Nucleus accumbens (tissue), 56 donors: ENCODE measurements at places on chromosomes 1 and 21.

GRCh38 chr1:46187106-46187869, 10.9 kb downstream of the POMGNT1 start:
- DNase-seq = no peak

DNA sequence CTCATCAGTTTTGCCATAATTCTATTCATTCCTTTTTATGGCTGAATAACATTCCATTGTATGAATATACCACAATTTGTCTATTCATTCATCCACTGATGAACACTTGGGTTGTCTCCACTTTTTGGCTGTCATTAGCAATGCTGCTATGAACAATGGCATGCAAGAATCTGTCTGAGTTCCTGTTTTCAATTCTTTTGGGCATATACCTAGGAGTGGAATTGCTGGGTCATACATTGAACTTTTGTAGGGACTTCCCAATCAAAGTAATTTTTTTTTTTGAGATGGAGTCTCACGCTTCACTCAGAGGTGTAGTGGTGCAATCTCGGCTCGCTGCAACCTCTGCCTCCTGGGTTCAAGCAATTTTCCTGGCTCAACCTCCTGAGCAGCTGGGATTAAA, 34.9 kb downstream of the AADACL4 start:
- DNase-seq = no peak

DNA sequence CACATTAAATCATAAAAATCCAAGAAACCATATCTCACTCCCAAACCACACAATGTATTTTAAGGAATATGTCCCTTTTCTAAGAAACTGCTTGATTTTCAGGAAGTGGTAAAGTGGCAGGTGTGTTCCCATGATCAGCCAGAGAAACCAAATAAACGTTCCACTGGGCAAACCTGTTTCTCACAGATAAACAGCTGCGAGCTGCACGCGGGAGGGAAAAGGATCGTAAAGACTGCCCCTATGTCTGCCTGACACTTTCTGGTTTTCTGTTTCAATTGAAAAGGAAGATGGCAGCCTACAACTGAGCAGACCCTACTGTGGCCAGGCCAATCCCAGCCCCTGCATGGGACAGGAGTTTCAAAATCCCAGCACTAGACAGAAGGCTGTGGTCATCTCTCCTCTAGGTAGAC, 36.6 kb downstream of the HIVEP3 start:
- DNase-seq = no peak

GRCh38 chr1:210076620-210077019, 138.6 kb downstream of the SYT14 start:
- no peak for DNase-seq

- DNase-seq = no peak
These were observed 65.7 kb upstream of the RNF11 start for GRCh38 chr1:51170342-51170741.

DNA sequence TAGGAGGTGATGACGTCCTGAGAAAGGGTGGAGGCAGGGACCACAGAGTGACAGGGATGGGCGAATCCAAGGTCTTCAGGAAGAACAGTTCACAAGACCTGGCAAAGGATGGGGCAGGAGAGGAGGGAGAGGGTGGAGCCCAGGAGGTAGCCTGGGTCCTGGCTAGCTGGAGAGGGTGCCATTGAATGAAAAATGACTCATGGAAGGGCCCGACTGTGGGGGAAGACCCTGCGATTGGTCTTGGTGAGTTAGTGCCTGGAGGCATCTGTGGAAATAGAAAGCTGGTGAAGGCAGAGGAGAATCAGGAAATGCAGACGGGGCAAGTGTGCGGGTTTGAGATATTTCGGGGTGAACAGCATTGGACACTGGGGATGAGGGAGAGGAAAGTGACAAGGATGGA, 60.3 kb upstream of the SLC45A1 start:
- DNase-seq = no peak

GRCh38 chr1:88595355-88596002, 88.6 kb upstream of the PKN2 start:
- no peak for DNase-seq

- no peak for DNase-seq
These were observed 26.4 kb downstream of the TIAM1 start for GRCh38 chr21:31317688-31318087.

DNA sequence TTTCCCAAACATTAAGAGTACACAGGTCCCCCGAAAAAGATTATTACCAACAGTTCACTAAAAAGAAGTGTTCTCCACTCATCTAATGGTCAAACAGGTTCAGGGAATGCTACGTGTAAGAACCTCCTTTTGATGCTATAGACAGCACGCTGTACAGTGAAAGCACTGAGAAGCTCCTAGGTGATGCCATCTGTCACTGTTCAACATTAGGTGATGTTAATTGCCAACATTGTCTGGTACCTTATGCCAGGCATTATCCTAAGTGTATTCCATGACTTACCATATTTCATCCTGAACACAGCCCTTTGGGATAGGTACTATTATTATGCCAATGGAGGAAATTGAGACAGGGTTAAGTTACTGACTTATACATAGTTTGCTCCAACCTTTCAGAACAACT, 82.1 kb downstream of the DAB1 start:
- no peak for DNase-seq

- no peak for DNase-seq
These were observed 21.8 kb downstream of the COA7 start for GRCh38 chr1:52676249-52676903.

DNA sequence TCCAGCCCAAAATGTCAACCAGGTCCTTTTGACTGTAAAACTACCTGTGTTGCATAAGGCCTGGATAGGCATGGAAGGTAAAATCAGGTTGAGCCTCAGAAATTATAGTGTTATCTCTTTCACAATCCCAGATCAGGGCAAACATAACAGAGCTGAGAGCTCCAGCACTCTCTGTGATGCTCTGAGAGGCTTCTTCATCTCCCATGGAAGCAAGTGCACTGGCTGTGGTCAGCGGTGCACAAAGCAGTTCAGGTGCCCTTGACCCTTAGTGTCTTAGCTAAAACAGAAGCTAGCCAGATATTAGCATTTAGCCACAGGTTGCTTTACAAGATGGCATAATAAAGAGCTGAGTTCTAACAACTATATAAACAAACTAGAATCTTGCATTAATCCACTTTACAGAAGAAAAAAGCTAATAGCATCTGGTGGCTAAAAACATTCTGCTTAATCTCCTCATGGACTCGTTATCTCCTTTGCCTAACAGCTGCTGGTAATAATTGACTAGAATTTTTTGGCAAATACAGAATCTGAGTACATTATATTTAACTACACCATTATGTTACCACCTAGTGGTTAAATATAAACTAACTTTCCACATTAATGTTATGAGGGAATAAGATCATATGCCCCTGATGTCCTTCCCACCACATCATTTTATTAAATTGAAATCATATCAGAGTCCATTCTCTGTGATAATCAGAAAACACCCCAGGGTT, 25.6 kb upstream of the POGK start:
- DNase-seq = no peak

DNA sequence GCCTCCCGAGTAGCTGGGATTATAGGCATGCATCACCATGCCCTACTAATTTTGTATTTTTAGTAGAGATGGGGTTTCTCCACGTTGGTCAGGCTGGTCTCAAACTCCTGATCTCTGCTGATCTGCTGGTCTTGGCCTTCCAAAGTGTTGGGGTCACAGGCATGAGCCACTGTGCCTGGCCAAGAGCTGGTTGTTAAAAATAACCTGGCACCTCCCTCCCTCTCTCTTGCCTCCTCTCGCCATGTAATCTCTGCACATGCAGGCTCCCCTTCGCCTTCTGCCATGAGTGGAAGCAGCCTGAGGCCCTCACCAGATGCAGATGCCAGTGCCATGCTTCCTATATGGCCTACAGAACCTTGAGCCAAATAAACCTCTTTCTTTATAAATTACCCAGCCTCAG, 74.7 kb upstream of the TLR5 start:
- DNase-seq = no peak

- DNase-seq = no peak
These were observed 58.0 kb downstream of the NPHP4 start for GRCh38 chr1:5934058-5934884.

- no peak for DNase-seq
These were observed 67.5 kb upstream of the PRDX6 start for GRCh38 chr1:173409613-173410012.

- DNase-seq = no peak
These were observed 15.5 kb upstream of the SLC2A5 start for GRCh38 chr1:9084906-9085305.

GRCh38 chr21:16568244-16568643, 838.5 kb downstream of the USP25 start:
- no peak for DNase-seq

DNA sequence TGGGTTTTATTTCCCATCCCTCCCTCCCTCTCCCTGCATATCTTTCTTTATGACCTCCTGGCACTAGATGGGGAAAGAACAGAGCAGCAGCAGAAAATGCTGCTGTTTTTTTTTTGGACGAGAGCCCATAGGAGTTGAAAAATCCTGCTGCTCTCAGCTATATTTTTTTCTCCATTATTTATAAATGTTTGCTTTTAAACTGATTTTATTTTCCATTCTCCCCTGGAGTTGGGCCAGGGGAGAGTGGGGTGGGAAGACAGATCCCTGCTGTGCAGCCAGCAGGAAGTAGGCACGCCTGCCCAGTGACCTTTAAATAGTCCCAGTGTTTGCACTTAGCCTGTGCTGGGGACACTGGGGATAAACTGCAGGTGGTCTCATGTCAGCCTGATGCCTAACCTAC, 17.4 kb downstream of the SFT2D2 start:
- DNase-seq = no peak

GRCh38 chr21:31847761-31848160, 25.1 kb upstream of the HUNK start:
- DNase-seq = no peak

- no peak for DNase-seq
These were observed 38.8 kb downstream of the NPHP4 start for GRCh38 chr1:5953386-5953785.

GRCh38 chr1:239388578-239388977, 2.2 kb downstream of the CHRM3 start:
- DNase-seq = no peak

GRCh38 chr1:172663732-172664131, 4.8 kb downstream of the FASLG start:
- no peak for DNase-seq

DNA sequence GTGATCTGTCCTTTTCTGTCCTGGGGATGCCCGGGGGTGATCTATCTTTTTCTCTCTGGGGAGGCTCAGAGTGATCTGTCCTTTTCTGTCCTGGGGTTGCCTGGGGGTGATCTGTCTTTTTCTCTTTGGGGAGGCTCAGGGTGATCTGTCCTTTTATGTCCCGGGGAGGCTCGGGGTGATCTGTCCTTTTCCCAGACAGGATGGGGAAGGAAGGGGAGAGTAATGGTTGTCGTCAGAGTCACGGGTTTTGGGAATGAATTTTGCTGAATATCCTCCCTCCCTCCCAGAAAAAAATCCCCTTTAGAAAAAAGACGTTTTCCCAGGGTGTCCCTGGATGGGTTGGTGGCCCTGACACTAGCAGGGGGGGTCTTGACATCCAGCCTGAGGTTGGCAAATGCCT, 91.5 kb downstream of the ARHGEF10L start:
- no peak for DNase-seq

DNA sequence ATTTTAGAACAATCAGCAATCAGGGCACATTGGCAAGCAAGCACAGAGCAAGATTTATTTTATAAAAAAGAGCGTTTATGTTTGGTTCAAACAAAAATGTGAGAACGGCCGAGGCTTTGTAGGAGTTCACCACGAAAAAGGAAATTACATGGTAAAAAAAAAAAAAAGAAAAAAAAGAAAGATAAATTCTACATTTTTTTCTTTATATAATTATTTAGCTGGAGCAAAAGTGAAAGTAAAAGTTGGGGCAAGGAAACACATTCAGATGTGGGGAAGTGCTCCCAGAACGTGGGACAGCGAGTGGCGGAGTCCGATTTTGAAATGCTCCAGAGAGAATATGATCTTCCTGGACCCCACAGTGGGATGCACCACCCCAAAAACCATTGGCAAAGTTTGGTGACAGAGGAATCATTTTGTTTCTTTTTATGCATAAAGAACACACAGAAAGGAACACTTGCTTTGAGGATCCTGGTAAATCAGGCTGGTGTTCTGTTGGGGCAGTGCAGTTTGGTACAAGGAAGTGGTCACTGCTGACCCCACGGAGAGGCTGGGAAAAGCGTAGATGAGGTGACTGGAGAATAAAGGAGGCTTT, 16.3 kb upstream of the ATP5PO start:
- DNase-seq = no peak

DNA sequence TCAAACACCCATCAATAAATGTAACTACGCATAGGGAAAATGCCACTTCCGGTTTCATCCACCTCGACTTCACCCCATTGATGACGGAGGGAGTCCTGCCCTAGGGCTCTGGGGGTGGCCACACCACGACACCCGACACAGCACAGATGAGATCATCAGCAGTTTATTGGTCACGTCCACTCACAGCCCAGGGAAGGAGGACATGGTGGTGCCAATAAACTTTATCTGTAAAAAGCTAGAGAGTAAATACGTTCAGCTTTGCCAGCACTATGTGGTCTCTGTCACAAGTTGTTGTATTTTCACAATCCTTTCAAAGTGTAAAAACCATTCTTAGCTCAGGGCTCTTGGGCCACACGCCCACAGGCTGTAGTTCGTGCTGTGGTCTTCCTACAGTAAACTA, 16.3 kb downstream of the SETD4 start:
- DNase-seq = no peak

- no peak for DNase-seq
These were observed 1.4 kb downstream of the ATF3 start for GRCh38 chr1:212609701-212610574.

GRCh38 chr1:89563957-89564604, 39.5 kb downstream of the LRRC8B start:
- DNase-seq = no peak

DNA sequence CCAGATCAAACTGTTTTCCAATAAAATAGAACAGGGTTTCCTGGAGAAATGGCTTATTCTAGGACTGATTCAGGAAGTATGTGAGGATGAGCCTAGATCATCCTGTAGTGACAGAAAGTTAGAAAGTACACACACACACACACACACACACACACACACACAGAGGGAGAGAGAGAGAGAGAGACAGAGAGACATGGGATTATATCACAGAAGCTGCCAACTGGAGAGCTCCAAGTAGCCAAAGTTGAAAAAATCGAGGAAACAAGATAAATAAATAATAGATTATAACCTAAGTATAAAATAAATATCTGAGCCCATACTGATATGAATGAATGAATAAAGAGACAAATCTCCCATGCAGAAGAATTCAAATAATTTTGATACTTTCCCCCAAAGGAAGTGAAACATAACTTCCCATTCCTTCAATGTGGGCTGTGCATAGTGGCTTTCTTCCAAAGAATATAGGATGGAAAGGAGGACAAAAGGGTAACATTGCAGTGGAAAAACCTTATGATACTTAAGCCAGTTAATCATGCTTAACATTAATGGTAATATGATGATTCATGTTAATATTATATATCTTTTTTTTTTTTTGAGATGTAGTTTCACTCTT, 171.6 kb downstream of the NTPCR start:
- DNase-seq = no peak
